GM03348 (cell line): ENCODE measurements at places on chromosomes 2 and 18.

- peak; percentile 52 for DNase-seq
Observed at GRCh38 chr2:164803776-164804466, 37.7 kb downstream of the COBLL1 start.

DNA sequence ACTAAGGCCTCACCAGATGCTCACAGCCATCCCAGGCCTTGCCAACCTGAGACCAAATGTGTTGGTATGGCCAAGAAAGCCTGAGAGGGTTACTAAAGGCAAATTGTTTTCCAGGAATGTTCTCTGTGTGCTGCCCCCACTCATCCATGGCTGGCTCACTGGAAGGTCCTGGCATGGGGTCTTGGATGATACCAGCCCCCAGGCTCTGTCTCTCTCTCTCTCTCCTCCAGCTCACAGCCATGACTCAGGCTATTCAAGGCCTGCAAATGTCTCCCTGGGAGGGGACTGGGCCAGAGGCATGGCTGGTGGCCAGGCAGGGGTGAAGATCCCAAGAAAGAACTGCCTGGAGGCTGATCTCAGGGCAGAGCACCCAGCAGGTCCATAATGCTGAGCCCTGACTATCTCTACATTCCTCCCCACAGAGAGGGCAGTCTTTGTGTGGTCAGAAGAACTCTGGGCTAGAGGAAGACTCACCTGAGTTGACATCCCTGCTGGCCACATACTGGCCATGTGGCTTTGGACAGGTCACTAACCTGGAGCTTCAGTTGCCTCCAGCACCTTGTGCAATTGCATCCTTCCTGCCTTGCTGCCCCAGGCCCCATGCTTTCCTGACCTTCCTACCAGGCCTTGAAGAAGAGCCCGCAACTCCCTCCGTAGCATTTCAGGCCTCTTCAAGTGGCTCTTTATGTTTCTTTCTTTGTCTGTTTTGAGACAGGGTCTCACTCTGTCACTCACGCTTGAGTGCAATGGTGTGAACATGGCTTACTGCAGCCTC lies 150.4 kb downstream of the ZFP36L2 start:
- peak; percentile 70 for DNase-seq

DNA sequence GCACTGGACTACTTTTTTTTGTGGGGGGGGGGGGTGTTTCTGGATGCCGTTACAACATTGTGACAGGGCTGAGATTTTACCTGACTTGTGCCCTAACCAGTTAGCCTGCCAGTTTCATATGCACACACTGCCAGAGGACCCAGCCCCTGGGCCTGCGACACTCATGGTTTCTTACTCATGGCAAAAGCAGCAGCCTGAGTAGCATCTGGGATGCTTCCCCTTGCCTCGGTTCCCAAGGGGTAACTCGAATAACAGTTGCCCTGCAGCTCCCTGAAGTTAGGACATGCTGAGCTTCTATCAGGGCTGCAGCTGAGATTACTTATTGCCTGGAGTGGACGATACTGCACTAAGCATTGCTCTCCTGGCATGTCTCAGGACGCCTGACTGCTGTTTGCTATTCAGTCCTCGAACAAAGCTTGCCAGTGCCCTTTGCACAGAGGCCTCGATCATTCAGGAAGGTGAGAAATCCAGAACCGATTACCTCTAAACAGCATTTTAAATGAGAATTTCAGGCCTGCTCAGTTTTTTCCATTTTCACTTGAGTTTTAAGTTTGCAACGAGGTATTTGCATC lies 47.9 kb downstream of the TRPM8 start:
- no peak for DNase-seq

DNA sequence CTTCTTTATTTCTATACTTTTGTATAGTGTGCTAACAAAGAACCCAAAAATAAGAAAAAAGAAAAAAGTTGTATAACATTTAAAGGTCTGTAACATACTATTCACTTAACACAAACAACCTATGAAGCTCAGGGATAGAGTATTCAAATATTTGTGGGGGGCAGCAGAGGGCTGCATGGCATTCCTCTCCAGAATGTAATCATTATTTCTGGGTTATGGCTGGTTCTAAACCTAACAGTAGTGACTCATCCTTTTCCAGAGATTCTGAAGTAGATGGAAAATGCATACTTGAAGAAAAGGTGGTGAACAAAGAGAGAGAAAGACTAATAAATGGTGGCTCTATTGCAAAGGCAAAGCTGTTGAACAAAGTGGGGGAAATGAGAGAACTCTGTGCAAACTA lies 249.4 kb downstream of the NRXN1 start:
- DNase-seq, result no peak

GRCh38 chr2:199704358-199705238 lies 146.4 kb downstream of the FTCDNL1 start:
- DNase-seq, result peak; percentile 58

DNA sequence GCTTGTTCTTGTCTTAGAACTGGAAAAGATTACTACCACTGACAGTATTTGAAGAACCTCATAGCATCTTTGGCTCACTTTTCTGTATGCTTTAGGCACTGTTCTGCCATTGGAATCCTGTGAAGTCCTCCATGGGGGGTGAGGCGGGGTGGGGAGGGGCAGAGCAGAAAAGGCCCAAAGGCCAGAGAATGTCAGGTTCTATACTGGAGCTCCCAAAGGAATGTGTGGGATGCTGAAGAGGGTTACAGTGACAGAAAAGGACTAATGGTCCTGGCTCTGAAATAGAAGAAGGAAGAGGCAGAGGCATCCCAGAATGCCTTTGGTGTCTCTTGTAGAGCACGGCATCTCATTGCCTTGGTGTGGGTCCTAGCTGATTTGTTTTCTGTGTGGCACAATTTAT lies 141.9 kb downstream of the HAUS1 start:
- DNase-seq, result no peak

GRCh38 chr2:23679044-23679443 lies 247.9 kb downstream of the ATAD2B start:
- no peak for DNase-seq
